ENCODE measurements at places on chromosomes 7 and 10.

DNA sequence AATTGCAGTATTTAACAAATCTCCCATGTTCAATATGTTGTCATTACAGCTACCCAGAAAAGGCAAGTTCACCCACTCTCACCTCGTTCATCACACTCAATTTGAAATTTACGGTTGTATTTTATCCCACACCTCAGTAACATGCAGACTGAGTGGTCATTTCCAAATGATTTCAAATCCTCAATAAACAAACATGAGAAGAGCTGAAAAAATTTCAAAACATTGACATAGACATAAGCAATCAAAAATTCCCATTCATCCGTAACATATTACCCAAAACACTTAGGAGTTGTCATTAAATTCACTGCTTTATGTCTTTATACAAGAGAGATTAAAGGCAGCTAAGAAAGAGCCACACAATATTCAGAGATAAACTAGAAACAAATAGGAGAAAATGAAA is 61.7 kb upstream of the NEBL start:
- DNase-seq: no peak

DNA sequence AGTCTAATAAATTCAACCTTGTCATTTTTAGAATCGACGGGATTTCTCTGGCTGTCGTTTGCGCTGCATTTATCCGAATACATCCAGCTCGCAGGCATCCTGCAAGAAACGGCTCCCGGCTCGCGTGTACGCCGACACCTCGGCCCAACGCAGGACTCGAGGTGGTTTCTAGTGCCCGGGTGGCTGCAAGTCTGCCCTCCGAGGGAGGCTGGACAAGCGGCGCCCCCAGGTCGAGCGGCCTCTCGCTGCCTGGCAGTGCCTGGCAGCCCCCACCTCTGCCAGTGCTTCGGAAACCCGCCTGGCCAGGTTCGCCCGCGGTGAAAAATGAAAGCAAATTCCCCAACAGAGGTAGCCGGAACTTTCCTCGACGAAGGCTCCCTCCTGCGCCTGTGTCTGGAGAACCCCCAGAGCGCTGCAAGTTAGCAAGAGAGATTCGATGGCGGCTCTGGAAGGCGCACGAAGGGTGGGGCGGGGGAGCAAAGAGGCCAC is 5.7 kb upstream of the ZNF503 start:
- no peak for DNase-seq

DNA sequence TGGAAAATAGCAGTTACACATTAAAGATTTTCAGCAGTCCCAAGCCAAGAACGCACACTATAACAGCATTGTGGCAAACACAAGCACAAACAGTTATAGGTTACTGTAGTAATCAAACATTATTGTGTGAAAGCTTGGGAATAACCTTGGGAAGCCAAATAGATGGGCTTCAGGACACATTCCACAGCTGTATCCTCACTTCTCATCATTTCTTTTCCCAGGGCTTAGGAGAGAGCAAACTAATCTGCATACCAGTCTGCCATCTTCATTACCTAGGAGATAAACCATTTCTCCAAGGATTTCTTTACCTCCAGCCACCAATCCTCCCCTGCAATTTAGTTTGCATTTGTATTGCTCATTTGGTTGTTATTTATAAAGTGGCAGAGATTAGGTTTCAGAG is 352.4 kb downstream of the SH2D4B start:
- DNase-seq: no peak

DNA sequence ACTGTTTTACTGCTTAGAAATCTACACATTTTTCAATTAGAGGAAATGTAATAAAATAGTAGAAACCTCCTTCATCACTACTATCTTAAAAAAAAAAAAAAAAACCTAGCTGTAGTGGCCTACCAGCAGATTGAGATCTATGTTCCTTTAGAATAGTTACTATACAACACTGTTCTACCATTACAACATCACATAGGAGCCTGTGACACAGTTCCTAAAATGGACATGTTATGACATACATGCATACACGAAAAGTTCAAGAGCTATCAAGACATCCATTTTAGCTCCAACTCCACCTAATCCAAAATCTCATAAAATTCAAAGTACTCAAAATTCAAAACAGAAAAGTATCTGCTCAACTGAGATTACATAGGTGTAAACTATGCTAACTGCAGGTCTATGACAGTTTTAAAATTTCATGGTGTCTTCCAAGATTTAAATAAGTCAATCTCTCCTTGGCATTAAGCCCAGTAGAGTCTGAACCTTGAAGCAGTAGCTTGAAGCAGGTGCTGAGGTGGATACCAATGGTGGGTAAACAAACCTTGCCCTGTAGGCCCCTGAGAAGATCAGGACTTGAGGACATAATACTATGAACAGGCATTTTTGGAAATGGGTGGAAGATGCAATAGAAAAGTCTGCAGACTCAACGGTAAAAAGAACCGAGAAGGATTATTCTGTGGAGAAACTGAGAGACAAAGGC is 17.0 kb downstream of the CACUL1 start:
- DNase-seq: no peak

- no peak for DNase-seq
Measured at GRCh38 chr10:121087688-121088087, 236.5 kb downstream of the WDR11 start.

DNA sequence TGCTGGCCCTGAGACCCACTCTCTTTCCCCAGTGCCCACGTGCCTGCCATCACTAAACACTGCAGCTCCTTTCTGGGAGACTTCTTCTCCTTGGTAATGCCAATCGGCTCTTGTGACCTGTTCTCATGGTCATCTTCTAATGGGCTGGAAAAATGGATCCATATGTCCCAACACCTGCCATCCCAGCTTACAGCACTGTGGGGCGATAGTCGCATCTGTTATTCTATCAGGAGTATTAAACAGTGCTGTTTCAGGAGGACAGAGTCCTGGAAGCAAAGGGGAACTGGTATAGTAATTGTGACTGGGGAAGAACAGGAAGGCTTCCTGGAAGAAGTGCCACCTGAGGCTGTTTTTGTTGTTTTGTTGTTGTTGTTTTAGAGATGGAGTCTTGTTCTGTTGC is 411.2 kb downstream of the GLRX3 start:
- no peak for DNase-seq

- DNase-seq: no peak
Measured at GRCh38 chr10:110303681-110304080, 1.0 kb downstream of the SMNDC1 start.

DNA sequence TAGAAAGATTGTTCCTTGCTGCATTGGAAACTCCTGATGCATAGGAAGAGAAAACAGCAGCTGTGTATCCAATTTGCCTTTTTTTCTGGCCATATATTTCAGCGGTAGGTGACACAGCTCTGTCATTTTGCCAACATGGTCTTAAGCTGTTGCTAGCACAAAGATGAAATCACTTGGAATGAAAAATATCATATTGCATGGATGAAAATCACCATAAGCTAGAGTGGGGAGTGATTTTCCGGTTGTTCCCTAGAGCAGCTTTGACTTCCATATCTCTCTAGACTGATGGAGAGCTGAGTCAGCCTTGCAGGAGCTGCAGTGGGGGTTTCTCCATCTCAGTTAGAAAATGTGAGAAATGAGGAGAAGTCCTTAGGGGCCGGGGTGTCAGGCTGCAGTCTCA is 38.3 kb upstream of the BTBD16 start:
- no peak for DNase-seq

GRCh38 chr10:104472505-104472904 is 118.9 kb downstream of the CFAP58 start:
- no peak for DNase-seq

DNA sequence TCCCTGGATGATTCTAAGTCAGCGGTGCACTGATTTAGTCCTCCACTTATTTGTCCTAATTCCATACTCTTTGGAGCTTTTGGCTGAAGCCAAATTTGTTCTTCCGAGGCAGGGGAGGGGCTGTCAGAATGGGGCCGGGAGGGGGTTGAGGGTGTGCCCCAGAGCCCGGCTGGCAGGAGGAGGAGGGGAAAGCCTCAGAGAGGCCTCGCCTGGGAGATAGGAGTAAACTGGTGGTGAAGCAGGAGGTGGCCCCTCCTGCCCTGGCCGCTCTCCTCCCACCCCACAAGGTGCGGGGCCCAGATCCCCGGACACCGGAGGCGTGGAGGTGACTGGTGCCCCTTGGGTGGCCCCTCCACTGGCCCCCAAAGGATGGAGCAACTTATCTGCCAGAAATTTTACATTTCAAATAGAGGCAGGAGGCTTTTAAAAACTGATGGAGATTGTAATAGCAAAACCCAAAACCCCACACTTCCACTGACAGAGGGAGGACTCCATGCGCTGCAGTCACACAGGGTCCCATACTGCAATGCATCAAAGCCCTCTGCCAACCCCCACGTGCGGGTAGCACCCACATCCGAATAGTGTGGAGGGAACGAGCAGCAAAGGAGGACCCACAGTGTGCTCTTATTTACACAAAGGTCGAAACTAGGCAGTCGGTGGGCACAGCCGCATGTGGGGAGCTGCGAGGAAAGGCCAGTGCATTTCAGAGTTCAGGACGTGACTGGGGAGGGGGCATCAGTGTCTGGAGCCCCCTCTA is 61.9 kb downstream of the CAMK2B start:
- DNase-seq: no peak

DNA sequence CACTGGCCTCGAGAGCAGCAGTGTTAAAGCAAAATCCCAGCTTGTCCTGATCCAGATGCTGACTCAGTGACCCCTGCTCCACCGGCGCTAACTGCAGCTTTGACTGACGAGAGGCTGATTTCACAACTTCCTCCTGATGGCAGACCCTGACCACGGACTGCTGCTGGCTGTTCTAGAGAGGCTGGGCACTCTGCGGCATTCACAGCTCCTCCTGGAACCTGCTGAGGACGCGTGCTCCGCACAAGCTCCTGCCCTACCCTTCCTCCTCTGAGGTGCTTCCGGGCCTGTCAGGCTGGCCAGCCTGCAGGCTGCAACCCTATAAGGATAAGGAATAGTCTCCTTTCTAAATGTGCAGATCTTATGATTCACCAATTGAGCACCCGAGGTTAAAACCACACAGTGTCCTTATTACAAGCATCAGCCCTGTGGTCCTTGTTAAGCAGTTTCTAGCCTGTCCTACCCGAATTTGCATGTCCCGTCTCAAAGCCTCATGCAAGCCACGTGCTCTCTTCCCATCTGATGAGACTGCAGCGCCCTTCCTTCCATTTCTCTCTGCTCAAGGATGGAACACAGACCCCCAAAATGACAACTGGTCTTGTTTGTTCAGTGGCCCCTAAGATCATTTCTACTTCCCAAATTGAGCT is 35.5 kb upstream of the NCAPG2 start:
- no peak for DNase-seq

DNA sequence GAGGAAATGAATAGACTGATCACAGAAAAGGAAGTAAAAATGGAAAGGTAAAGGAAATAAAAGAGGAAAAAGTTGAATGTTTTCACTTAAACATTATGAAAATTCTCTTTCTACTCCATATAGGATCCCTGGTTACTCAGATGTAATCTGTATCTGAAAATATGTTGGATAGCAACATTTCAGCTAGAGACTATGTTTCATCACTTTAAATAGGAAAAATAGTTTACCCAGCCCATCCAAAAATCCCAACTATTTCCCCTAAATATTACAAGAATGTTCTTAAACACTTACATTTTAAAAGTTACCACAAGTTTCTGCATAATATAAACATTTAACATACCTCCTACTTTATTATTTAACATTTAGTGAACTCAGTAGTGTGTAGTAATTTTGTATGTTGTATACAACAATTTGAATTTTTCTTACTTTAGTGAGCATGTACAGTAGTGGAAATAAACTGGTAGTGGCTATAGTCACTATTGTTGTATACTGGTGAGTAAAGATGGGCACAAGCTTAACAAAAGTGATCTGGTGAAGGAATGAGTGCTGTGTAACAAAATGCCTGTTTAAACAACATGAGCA is 27.1 kb downstream of the SLF2 start:
- DNase-seq: no peak

GRCh38 chr10:29495366-29495765 is 139.4 kb downstream of the SVIL start:
- no peak for DNase-seq

DNA sequence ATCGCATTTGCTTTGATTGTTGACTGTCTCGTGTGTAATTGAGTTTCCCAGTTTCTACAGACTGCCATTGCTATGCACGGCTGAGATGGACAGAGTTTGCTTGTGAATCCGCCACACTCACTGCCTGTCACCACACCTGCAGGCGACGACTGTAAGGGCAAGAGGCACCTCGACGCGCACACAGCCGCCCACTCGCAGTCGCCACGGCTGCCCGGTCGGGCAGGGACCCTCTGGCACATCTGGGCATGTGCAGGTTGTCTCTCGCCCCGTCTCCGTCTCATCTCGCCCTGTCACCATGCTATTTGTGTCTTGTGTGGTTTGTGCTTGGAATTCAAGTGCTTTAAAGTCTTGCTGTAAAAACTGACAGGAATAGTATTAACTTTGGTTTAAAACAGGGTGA is 17.5 kb downstream of the SUN1 start:
- DNase-seq: no peak

DNA sequence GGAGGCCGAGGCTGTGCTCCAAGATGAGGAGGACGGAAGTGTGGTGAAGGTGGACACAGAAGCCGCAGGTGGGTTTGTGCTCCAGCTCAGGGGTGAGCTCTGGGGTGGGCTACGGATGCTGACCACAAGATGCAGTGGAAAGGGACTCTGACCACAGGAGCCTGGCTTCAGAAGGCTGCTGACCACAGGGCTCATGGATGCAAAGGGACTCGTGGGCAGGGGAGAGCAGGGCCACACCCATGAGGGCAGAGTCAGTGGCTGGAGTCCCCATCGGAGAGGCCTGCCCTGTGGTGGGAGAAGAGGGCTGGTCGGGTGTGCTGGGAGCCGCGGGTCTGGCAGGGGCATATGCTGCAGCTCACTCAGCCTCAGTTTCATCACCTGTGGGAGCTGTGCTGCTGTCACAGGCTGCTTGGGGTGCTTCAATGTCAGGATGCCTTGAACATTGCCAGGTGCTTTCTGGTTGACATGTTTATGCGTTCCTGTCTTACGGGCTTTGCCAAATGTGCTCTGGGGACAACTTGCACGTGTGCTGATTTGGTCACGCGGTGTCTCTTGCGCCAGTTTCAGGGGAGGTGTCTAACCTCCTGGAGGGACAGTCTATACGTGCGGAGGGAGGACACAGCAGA is 13.7 kb downstream of the SCART1 start:
- DNase-seq: no peak

DNA sequence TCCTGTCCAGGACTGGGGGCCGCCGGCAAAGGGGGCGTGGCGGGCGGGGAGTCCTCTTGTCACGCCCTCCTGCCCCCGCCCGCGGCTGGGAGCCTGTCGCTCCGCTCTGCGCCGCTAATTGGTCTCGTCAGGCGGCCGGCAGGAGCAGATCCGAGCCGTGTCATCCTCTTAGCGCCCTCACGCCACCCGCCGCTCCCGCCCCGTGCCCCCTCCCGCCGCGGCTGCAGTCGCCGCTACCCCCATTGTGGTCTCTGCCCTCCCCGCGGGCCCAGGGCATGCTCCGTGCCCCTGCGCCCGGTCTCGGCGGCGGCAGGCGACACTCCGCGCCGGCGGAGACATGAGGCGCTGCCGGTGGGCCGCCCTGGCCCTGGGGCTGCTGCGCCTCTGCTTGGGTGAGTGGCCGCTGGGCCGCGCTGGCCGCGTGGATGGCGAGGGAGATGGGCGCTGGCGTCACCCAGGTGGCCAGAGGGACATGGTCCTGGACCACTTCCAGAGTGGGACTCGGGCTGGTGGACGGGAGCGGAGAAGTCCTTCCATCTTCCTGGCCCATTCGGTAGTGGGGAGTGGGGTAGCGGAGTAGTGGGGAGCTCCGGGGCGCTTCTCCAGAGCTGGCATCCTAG is at the start of gene CDHR1:
TSS of gene CDHR1 (plus strand) at position 114 of the 620 bp plus-strand sequence. CDS start at position 338, 224 bp downstream.
- DNase-seq: no peak

Data from activated naive CD4-positive, alpha-beta T cell treated with anti-CD3 and anti-CD28 coated beads, Interleukin-2, amount 50 U/mL, for 72 hours (primary cell).